ENCODE measurements at places on chromosomes 1 and 21.

- no peak for DNase-seq
These were observed 30.3 kb upstream of the ECE1 start for GRCh38 chr1:21320410-21321108.

GRCh38 chr1:233435622-233436021, 108.1 kb downstream of the MAP3K21 start:
- no peak for DNase-seq

DNA sequence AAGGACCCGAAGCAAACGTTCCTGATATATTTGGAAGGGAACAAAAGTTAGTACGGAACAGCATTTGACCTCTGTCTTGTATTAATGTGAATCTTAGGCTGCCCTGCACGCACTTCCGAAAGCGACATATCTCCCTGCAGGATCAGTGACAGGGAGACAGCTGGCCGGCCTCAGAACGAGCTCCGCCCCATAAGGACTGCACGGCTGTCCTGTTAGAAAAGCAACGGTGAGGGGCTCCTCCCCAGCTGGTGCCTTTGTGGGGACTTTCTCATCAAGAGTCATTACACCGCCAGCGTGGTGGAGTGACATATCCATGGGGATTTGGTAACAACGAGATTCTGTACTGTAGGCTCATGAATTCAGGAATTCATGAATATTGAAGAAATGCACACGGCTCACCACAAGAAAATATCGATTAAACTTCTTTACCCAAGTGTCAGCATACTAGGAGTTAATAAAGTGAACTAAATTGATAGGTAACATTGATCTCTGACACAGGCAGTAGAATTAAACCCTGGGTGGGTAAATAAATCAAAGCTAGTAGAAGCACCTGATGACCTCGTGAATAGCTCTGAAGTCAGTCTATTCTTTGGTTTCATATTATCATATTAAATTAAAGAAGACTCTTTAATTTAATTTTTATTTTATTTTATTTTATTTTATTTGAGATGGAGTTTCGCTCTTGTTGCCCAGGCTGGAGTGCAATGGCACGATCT, 8.1 kb upstream of the GREM2 start:
- no peak for DNase-seq

GRCh38 chr1:98277118-98277517, 356.3 kb upstream of the DPYD start:
- DNase-seq: no peak

- peak; percentile 37 for DNase-seq
These were observed 55.0 kb downstream of the PLPPR5 start for GRCh38 chr1:98949621-98950020.

- DNase-seq: no peak
These were observed 22.3 kb downstream of the ABCA4 start for GRCh38 chr1:94098585-94099111.

- DNase-seq: no peak
These were observed 46.5 kb downstream of the TRAPPC10 start for GRCh38 chr21:44058652-44058964.

DNA sequence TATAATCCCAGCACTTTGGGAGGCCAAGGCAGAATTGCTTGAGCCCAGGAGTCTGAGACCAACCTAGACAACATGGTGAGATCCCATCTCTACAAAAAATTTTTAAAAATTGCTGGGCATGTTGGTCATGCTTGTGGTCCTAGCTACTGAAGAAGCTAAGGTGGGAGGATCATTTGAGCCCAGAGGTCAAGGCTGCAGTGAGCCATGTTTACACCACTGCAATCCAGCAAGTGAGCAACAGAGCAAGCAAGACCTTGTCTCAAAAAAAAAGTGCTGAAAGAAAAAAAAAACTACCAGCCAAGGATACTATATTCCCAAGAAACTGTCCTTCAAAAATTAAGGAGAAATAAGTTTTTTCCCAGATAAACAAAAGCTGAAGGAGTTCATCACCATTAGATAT, 78.1 kb downstream of the SH3GLB1 start:
- DNase-seq: no peak

GRCh38 chr1:77047978-77048614, 171.1 kb downstream of the PIGK start:
- DNase-seq: no peak

GRCh38 chr1:219264561-219264960, 90.9 kb downstream of the LYPLAL1 start:
- peak; percentile 2 for DNase-seq

GRCh38 chr1:94708299-94708685, 111.9 kb upstream of the SLC44A3 start:
- no peak for DNase-seq

DNA sequence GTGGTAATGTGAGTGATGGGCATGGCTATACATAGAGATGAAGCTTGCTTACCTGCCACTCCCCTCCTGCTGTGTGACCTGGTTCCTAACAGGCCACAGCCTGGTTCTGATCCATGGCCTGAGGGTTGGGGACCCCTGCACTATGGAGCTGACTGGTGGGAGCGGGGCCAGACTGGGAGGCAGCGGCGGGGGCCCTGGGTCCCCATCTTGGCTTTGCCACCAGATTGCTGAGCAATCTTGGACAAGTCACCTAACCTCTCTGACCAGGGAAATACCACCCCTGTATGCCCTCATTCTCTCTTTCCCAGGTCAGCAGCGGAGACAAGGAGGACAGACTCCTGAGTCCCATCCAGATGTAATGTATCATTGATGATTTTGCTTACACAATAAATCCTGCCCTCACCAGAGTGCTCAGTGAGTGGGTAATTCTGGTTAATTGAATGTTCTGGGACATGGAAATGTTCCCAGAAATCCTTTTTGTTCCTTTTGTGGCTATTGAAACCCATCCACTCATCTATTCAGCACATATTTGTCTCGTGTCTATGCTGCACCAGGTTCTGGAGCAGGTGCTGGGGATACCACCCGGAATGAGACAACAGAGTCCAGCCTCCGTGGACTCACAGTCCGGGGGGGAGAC, 4.1 kb upstream of the ARHGEF10L start:
- no peak for DNase-seq

DNA sequence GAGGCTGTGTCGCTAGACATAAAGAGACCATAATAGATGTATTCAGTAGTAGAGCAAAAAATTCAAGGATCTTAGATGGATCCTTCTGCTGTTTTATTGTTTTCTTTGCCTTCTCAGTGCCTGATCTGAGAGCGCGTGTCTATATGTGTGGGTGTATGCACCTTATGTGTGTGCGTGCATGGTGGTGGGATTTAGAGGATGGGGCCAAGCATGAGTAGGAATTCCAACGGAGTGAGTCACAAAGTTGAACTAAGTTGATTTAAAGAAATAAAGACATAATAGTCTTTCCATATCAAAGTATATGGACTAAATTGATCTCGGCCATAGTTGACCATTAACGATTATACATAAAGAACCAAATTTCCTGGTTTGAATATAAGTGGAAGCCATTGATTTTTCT, 178.7 kb downstream of the CYYR1 start:
- no peak for DNase-seq

DNA sequence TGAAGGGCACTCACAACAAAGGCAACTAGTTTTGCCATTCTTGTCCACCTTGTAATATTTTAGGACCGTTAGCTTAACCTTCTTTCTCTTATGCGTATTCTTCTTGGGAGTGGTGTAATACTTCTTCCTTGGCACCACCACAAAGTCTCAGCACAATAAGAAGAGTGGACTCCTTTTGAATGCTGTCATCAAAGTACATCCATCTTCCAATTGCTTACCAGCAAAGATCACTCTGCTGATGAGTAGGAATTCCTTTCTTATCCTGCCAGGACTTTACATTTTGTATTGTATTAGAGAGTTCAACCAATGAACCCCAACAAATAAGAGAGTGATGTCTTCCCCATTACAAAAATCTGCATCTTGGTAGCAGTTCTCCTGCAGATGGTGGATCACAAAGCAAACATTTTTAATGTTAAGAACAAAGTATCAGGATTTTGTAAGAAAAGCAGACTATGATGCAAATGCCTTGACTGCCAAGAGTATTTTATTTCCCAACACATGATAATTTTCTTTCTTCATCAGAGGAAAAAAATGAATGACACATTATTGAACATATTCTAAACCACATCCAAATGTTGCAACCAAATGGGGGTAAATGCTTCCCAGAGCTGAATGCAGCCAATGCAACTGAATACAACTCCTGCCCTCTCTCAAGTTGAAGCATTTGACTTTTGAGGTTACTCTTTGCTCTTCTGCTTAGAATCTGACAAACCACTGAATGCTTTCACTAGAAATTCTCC, 5.1 kb upstream of the ARNT start:
- DNase-seq: peak; percentile 96

GRCh38 chr1:48103495-48103894, 106.3 kb upstream of the TRABD2B start:
- no peak for DNase-seq

GRCh38 chr1:24717887-24718650, 27.2 kb upstream of the CLIC4 start:
- DNase-seq: no peak

GRCh38 chr1:248324468-248324867, at the start of gene OR2M7:
Gene OR2M7, minus strand, starts transcription at chr1:248324568. Its CDS starts 0 bp downstream, at chr1:248324568.
- DNase-seq: no peak

- DNase-seq: peak; percentile 89
These were observed 170.1 kb downstream of the DHRS3 start for GRCh38 chr1:12447849-12448312.

DNA sequence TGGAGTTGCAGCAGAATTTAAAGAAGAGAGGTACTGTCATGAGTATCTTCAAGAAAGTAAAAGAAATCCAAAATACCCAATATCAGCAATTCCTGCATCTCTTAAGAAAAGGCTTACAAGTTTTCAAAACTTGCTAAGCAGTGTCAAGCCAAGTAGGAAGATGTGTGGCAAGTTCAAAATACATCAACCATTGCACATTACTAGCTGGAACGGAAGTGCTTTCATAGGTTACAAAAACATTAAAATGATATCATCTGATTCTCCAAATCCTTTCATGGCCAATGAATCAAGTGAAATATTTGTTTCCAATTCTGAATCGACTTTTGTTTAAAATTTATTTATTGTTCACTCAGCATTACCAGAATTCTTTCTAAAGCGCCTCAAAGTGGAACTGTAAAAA, 5.7 kb upstream of the ABCA4 start:
- no peak for DNase-seq

GRCh38 chr1:183038333-183038866, 15.2 kb downstream of the LAMC1 start:
- no peak for DNase-seq

DNA sequence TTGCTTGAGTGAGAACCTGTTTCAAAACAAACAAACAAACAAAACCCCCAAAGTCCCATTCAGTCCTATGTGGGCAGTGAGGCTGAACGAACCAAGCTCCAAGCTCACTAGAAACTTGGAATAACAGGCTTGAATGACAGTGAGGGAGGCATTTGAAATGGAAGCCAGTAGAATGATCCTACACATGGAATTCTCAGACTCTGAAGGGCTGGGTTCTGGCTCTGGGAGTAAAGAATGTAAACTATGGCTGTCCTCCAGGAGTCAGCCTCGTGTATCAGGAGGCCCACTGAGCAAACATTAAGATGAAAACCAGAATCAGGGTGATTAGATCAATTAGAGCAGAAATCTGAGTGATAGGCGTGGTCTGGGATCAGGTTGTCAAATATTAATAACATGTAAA, 14.9 kb downstream of the PCP4L1 start:
- DNase-seq: no peak

- DNase-seq: no peak
These were observed 3.9 kb downstream of the EPHA8 start for GRCh38 chr1:22567197-22567596.

- DNase-seq: peak; percentile 4
These were observed 593.5 kb downstream of the KIF26B start for GRCh38 chr1:245748240-245748639.

DNA sequence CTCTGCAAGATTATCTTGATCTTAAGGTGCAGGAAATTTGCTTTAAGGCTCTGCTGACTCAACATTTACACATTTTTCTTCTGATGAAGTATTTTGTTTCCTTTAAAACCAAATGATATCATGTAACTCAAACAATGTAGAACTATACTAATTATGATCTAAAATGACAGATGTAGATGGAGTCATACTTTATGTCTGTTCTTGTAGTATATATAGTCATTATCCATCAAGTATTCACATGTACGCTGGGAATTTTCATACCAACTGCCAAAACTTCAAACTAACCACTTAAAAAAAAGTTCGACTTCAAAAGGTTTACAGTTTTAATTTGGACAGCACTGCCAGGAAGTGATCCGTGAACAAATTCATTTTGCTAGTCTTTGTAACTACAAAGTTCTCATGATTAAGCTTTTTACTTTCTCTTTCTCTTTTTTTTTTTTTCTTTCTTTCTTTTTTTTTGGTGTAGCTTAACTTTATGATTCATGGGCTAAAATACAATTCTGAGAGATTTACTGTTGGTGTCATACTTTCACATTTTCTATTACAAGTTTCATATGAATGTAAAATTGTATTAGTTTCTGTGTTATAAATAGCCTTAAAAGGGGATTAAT, 509.0 kb upstream of the CXADR start:
- peak; percentile 4 for DNase-seq

DNA sequence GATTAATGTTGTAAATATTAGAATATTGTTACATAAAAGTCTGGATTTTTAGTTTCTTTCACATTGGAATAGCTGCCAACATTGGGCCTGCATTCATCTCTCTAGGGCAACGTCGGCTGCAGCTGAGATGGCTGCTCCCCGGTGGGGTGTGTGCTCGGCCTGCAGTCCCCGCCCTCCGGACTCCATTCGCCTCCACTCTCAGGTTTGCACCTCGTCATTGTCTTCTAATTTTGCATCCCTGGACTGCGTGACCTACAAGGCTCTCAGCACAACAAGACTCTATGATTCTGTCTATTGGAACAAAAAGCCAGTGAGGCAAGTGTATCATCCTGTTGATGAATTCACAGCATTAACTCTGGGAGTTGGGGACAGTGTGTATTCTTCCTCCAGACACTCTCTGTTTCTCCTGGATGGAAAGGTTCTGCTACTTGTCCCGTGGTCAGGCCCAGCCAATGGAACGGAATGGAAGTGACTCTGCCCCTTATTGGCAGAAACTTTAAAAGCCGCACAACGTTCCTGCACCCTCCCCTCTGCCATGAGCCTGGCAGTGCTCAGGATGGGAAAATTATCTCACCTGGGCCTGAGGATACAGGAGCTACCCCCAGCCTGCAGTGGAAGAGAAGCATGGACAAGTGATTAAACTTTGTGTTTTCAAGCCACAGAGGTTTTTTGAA, 105.0 kb upstream of the SAMD11 start:
- no peak for DNase-seq

GRCh38 chr1:20359451-20360330, 69.0 kb downstream of the VWA5B1 start:
- no peak for DNase-seq

Measured in fibroblast of gingiva (primary cell).